AG20443 (cell line): ENCODE measurements at places on chromosomes 2 and 18.

- DNase-seq, result no peak
Observed at GRCh38 chr2:230473378-230473777, 57.4 kb downstream of the SP100 start.

- DNase-seq, result no peak
Observed at GRCh38 chr2:148658807-148659722, 14.5 kb downstream of the EPC2 start.

- DNase-seq, result no peak
Observed at GRCh38 chr2:238083919-238084318, 16.2 kb upstream of the ESPNL start.

- DNase-seq, result no peak
Observed at GRCh38 chr2:10064932-10065772, 15.1 kb downstream of the CYS1 start.

DNA sequence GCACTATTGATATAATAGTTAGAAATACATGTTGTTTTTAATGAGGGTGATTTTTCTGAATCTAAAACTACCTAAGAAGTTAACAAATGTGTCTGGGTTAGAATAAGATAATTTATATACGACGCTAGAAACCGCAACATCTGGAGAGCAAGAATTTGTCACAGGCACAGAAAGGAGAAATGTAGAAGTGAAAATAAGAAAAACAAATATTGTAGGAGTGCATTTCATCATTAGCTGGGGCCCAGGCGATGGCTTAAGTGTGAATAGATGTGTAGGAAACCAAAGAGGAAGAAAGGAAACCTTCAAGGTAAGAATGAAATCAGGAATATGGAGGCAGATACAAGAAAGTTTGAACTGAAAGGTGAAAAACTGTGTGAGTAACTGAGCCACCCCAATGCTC, 90.3 kb downstream of the LRP2 start:
- no peak for DNase-seq

DNA sequence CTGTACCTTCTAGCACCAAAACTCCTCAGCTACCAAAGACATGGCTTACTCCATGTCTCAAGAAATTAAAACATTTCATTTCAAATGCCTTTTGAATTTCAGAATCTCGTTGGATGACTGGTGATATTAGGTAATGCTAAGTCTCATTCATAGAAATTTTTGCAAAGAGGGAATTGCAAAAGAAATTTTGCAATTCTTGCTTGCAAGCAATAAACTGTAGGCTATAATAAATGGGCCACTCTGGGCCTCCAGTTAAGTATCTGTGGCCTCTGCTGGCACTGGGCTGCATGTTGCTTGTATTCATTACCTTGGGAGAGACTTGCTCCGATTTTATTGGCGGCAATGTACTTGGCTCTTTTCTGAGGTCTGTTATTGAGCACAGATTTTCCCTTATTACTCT, 2.8 kb upstream of the LCLAT1 start:
- peak; percentile 45 for DNase-seq

- DNase-seq, result no peak
Observed at GRCh38 chr2:229257985-229258384, 13.1 kb downstream of the PID1 start.
